Effector memory CD4-positive, alpha-beta T cell (primary cell): ENCODE measurements at places on chromosomes 5 and 9.

GRCh38 chr5:10222326-10222725 lies 27.4 kb downstream of the ATPSCKMT start:
- H3K36me3 ChIP-seq, result no peaks in the 10 kb centered on the region
- H3K4me3 ChIP-seq, result no peak overlapping the region
- no peaks in the 10 kb centered on the region for H3K4me1 ChIP-seq
- no peak overlapping the region for H3K27ac ChIP-seq
- H3K27me3 ChIP-seq, result no peaks in the 10 kb centered on the region

DNA sequence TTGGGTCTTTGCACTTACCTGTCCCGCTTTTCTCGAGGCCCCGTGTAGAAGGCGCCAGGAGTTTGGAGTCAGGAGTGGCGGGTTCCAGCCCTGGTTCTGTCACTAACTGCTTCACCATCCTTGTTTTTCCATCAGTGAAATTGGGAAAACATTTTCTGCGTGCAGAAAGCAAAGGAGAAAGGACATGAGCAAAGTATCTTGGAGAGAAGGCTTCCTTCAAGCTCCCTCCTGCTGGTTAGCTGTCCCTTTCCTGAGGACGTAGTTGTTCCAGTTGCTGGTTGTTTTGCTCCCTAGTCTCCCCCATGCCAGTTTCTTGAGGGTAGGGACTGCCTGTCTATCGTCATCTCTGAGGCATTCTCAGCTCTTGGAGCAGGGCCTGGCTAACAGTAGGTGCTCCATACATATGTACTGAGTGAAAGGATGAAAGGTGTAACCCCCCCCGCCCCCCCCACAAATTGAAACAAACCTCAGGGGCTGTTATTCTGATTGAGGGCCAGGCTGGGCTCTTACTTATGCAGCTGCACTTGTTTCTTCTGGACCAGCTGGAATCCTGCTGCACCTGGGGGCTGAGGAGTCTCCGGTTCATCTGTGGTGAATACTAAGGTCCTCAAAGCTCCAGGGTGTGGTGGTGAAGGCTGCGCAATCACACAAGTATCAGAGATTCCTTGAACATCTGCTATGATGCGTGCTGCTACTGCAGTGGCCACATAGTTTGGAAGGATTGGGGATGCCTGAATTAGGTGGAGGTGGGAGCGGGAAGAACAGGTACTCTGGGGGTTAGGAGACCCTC lies 1.0 kb downstream of the SMIM3 start:
- peaks cover 25% of the 10 kb centered on the region for H3K4me1 ChIP-seq
- H3K36me3 ChIP-seq, result no peaks in the 10 kb centered on the region
- DNase-seq, result no peak
- no peaks in the 10 kb centered on the region for H3K27me3 ChIP-seq
- peak overlapping the region; percentile 75 for H3K27ac ChIP-seq
- peak overlapping the region; percentile 86 for H3K4me3 ChIP-seq

- no peaks in the 10 kb centered on the region for H3K4me1 ChIP-seq
- no peak overlapping the region for H3K27ac ChIP-seq
- DNase-seq, result no peak
- no peaks in the 10 kb centered on the region for H3K27me3 ChIP-seq
- H3K36me3 ChIP-seq, result no peaks in the 10 kb centered on the region
These were observed 23.3 kb upstream of the PANK3 start for GRCh38 chr5:168602517-168602916.

GRCh38 chr5:171661143-171661542 lies 124.5 kb upstream of the SMIM23 start:
- no peaks in the 10 kb centered on the region for H3K36me3 ChIP-seq
- H3K27ac ChIP-seq, result no peak overlapping the region
- H3K4me1 ChIP-seq, result no peaks in the 10 kb centered on the region
- H3K4me3 ChIP-seq, result no peak overlapping the region
- no peak for DNase-seq

GRCh38 chr9:4937446-4937845 lies 47.6 kb upstream of the JAK2 start:
- H3K27me3 ChIP-seq, result no peaks in the 10 kb centered on the region
- no peak overlapping the region for H3K27ac ChIP-seq
- no peak overlapping the region for H3K4me3 ChIP-seq
- no peak for DNase-seq

- H3K27ac ChIP-seq, result no peak overlapping the region
- H3K36me3 ChIP-seq, result no peaks in the 10 kb centered on the region
- no peaks in the 10 kb centered on the region for H3K4me1 ChIP-seq
- H3K27me3 ChIP-seq, result no peaks in the 10 kb centered on the region
- DNase-seq, result no peak
These were observed 101.7 kb upstream of the FCN2 start for GRCh38 chr9:134778841-134779411.

GRCh38 chr9:111016426-111017045 lies 21.7 kb downstream of the LPAR1 start:
- no peaks in the 10 kb centered on the region for H3K4me1 ChIP-seq
- no peak overlapping the region for H3K27ac ChIP-seq
- no peaks in the 10 kb centered on the region for H3K27me3 ChIP-seq
- no peak overlapping the region for H3K4me3 ChIP-seq

- no peak overlapping the region for H3K27ac ChIP-seq
- no peaks in the 10 kb centered on the region for H3K27me3 ChIP-seq
- H3K36me3 ChIP-seq, result no peaks in the 10 kb centered on the region
- no peak for DNase-seq
- H3K4me1 ChIP-seq, result no peaks in the 10 kb centered on the region
- H3K4me3 ChIP-seq, result no peak overlapping the region
These were observed 148.3 kb downstream of the CMYA5 start for GRCh38 chr5:79837761-79838551.

- no peak overlapping the region for H3K4me3 ChIP-seq
- H3K27ac ChIP-seq, result no peak overlapping the region
- no peaks in the 10 kb centered on the region for H3K36me3 ChIP-seq
- no peak for DNase-seq
- no peaks in the 10 kb centered on the region for H3K27me3 ChIP-seq
These were observed 291.4 kb downstream of the ARHGEF28 start for GRCh38 chr5:73917433-73917832.

DNA sequence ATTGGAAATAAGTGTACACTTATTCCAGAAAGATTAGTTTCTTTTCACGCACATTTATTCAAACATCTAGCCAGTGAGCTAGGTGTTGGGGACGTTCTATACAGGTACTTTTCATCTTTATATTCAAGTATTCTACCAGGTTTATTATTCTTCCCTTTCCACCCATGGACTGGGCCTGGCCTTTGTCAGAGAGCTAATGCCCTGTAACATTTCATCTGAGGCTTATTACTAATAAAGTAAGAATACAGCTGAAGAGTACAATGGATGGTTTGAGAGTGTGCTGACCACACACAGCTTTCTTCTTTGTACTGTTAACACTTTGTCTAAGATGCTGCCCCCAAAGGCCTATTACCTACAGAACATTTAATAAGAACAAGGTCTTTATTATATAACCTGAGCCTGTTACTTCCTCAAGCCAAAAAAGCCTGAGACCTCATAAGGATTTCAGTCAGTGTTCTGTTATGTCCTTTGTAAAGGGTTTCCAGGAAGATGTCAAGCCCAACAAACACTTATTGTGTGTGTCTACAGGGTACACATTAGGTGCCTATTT lies 93.5 kb downstream of the ZNF608 start:
- DNase-seq, result no peak
- H3K36me3 ChIP-seq, result no peaks in the 10 kb centered on the region
- H3K27me3 ChIP-seq, result peaks cover 11% of the 10 kb centered on the region
- H3K27ac ChIP-seq, result no peak overlapping the region

- H3K4me1 ChIP-seq, result no peaks in the 10 kb centered on the region
- no peak overlapping the region for H3K27ac ChIP-seq
- peaks cover 88% of the 10 kb centered on the region for H3K36me3 ChIP-seq
- no peak for DNase-seq
- H3K4me3 ChIP-seq, result no peak overlapping the region
- no peaks in the 10 kb centered on the region for H3K27me3 ChIP-seq
These were observed 28.7 kb downstream of the XPA start for GRCh38 chr9:97668485-97668884.

DNA sequence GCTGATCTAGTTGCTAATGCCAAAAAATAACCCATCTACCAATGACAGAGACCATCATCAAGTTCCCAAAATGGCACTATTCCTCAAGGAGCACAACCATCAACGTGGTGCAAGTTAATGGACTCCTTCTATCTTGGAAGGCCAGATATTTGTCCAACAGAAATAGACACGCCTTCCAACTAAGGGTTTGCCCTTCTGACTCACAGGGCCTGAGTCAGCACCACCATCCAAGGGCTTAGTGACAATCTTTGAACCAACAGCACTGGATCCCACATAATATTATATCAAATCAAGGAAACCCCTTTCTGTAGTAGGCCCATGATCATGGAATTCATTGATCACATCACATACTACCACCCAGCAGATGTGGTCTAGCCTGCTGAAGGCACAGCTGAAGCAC lies 84.3 kb downstream of the MED27 start:
- H3K36me3 ChIP-seq, result peaks cover 4% of the 10 kb centered on the region
- H3K4me3 ChIP-seq, result no peak overlapping the region
- DNase-seq, result no peak
- H3K4me1 ChIP-seq, result no peaks in the 10 kb centered on the region

GRCh38 chr5:117779171-117779570 lies 1204.5 kb upstream of the SEMA6A start:
- H3K27me3 ChIP-seq, result no peaks in the 10 kb centered on the region
- no peak overlapping the region for H3K27ac ChIP-seq
- H3K4me3 ChIP-seq, result no peak overlapping the region
- DNase-seq, result no peak

DNA sequence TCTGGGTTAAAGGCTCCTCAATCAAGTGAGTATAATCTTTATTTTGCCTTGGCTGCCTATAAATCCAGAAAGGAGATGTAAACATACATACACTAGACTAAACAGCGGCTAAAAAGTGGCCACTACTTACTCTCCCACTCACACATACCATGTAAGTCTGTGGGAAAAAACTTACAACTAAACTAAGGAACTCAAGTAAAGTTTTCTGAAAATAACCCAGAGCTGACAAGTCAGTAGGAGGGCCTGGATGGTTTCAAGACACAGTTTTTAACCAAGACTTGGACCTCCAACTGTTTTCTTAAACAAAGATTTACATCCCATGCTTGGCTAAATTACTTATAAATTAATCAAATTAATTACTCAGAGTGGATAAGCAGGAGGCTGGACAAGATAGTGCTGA lies 64.5 kb downstream of the CEP120 start:
- no peak overlapping the region for H3K4me3 ChIP-seq
- H3K27ac ChIP-seq, result no peak overlapping the region
- DNase-seq, result no peak
- no peaks in the 10 kb centered on the region for H3K4me1 ChIP-seq
- no peaks in the 10 kb centered on the region for H3K27me3 ChIP-seq

DNA sequence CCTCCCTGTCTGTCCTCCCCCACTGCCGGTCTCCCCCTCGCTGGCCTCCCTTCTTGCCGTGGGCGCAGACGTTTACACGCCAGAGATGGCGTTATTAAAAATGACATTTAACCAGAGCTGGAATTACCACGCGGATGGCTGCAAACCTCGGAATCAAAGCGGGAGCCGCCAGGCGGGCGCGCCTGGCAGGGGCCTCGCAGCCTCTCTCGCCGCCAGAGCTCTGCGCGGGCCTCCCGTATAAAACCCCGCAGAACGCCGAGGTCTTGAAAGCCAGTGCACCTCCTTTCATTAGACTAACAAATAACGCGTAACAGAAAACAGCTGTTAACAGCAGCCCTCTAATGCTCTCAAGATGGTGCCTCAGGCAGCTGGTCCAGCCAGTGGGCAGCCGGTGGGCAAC lies 10.2 kb downstream of the PRRX2 start:
- no peak overlapping the region for H3K4me3 ChIP-seq
- no peaks in the 10 kb centered on the region for H3K27me3 ChIP-seq
- H3K4me1 ChIP-seq, result no peaks in the 10 kb centered on the region
- H3K27ac ChIP-seq, result no peak overlapping the region
- no peak for DNase-seq

- no peaks in the 10 kb centered on the region for H3K4me1 ChIP-seq
- no peak overlapping the region for H3K4me3 ChIP-seq
- H3K27me3 ChIP-seq, result no peaks in the 10 kb centered on the region
- no peak for DNase-seq
These were observed 206.4 kb downstream of the ENC1 start for GRCh38 chr5:74433896-74434829.

GRCh38 chr9:130921300-130921988 lies 17.6 kb downstream of the FIBCD1 start:
- no peaks in the 10 kb centered on the region for H3K27me3 ChIP-seq
- H3K36me3 ChIP-seq, result no peaks in the 10 kb centered on the region
- no peak for DNase-seq
- no peak overlapping the region for H3K4me3 ChIP-seq
- H3K27ac ChIP-seq, result no peak overlapping the region
- no peaks in the 10 kb centered on the region for H3K4me1 ChIP-seq

DNA sequence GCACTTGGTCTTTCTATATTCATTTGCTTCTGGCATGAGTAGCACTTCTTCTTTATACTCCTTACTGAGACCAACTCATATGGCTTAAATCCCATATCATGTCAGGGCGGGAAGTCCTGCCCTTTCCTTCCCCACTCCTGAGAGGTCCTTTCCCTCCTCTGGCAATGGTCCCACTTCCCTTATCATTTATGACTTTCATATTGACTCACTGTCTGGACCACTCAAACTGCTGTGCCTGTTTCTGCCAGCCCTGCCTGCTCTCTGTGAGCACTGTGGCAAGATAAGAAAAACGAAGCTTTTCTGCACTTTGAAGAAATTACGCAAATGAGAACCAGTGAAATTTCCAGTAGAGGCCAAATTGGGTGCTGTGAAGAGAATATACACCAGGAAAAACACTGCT lies 58.1 kb downstream of the ZNF474 start:
- no peak overlapping the region for H3K4me3 ChIP-seq
- H3K36me3 ChIP-seq, result no peaks in the 10 kb centered on the region
- H3K27me3 ChIP-seq, result no peaks in the 10 kb centered on the region
- no peaks in the 10 kb centered on the region for H3K4me1 ChIP-seq

- H3K27me3 ChIP-seq, result no peaks in the 10 kb centered on the region
- no peak overlapping the region for H3K4me3 ChIP-seq
- peaks cover 27% of the 10 kb centered on the region for H3K36me3 ChIP-seq
- DNase-seq, result no peak
- H3K27ac ChIP-seq, result no peak overlapping the region
These were observed 3.6 kb downstream of the SRA1 start for GRCh38 chr5:140553657-140554056.

DNA sequence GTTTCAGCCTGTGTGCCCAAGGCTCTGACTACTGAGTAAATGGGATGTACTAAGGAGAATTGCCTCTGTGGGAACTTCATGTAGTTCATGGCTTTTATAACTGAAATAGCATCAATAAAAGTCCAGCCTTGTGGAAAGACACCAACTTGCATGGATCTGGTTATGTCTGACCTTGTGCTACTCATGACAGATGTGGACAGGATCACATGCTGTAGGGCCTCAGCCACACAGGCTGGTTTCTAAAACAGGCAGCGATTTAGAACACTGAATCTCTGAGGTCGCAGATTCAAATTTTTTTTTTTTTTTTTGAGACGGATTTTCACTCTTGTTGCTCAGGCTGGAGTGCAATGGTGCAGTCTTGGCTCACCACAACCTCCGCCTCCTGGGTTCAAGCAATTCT lies 66.5 kb upstream of the SPIN1 start:
- no peaks in the 10 kb centered on the region for H3K27me3 ChIP-seq
- peaks cover 16% of the 10 kb centered on the region for H3K4me1 ChIP-seq
- H3K27ac ChIP-seq, result no peak overlapping the region
- no peak for DNase-seq

GRCh38 chr5:135156715-135157404 lies 122.8 kb upstream of the PITX1 start:
- no peak overlapping the region for H3K4me3 ChIP-seq
- DNase-seq, result no peak
- no peaks in the 10 kb centered on the region for H3K27me3 ChIP-seq
- H3K36me3 ChIP-seq, result no peaks in the 10 kb centered on the region
- no peak overlapping the region for H3K27ac ChIP-seq
